ENCODE measurements at places on chromosomes 3 and 15. TPM values are rescaled to one million over a fixed set of nuclear protein-coding genes. Genes with fewer than 3 reads are reported as not detected.

Gene EBLN2
- 0.53 TPM for total RNA-seq

Gene CHRM5
- 0.01 TPM for total RNA-seq

Gene CA12
- total RNA-seq, result 158 TPM

Gene PPP2R3A
- 2.7 TPM for total RNA-seq

Gene HCLS1
- total RNA-seq, result 0.45 TPM

Gene PLA2G4F
- total RNA-seq, result not detected

Gene RETNLB
- total RNA-seq, result not detected

Gene ZNF501
- not detected for total RNA-seq

Gene PIGZ
- 1.6 TPM for total RNA-seq

Gene TMEM207
- not detected for total RNA-seq

Gene ST3GAL6
- 1.9 TPM for total RNA-seq

Gene DGKG
- 9.4 TPM for total RNA-seq

Gene IGSF11
- total RNA-seq, result 3.9 TPM

Gene CCR3
- not detected for total RNA-seq

Gene CPNE9
- total RNA-seq, result not detected

Gene GOLGA6D
- total RNA-seq, result not detected

Gene TGM4
- total RNA-seq, result 0.08 TPM

Gene PDE12
- 13.3 TPM for total RNA-seq

Gene C15orf39
- total RNA-seq, result 25.0 TPM

Gene SERPINI1
- 3.0 TPM for total RNA-seq

Gene ARGFX
- not detected for total RNA-seq

Gene SRPRB
- 63.0 TPM for total RNA-seq

Gene TTC21A
- total RNA-seq, result 1.4 TPM
